ENCODE measurements at places on chromosomes 1 and 21.

GRCh38 chr1:85224295-85224694, 23.5 kb upstream of the SYDE2 start:
- no peak for DNase-seq

GRCh38 chr1:64912191-64912590, 54.2 kb downstream of the JAK1 start:
- DNase-seq: no peak

- DNase-seq: no peak
Observed at GRCh38 chr1:224872832-224873433, 56.5 kb upstream of the DNAH14 start.

- DNase-seq: no peak
Observed at GRCh38 chr1:211257826-211258225, 1.3 kb upstream of the RCOR3 start.

GRCh38 chr1:195866091-195866780, 742.0 kb downstream of the KCNT2 start:
- DNase-seq: no peak
